ENCODE measurements at places on chromosomes 7 and 10.

DNA sequence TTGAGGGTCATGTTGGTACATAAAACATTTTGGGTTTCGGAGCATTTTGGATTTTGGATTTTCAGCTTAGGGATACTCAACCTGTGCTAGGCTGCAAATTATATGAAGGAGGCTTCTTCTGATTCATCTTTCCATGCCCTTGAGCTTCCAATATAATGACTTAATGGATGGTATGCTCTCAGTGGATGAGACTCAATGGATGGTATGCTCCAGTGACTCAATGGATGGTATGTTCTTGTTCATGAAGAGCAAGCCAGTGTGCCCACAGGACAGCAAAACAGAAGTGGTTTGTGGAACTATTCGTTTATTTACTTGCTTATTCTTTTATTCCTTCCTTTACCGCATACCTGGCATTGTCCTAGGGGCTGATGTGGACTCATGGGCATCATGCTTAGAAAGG is 969.6 kb downstream of the LRMDA start:
- DNase-seq, result no peak

- no peak for DNase-seq
Observed at GRCh38 chr10:129833468-129833950, 130.6 kb downstream of the EBF3 start.

GRCh38 chr7:28091190-28091589 is 89.4 kb downstream of the JAZF1 start:
- no peak for DNase-seq

- no peak for DNase-seq
Observed at GRCh38 chr7:18356191-18356645, 139.3 kb upstream of the HDAC9 start.

DNA sequence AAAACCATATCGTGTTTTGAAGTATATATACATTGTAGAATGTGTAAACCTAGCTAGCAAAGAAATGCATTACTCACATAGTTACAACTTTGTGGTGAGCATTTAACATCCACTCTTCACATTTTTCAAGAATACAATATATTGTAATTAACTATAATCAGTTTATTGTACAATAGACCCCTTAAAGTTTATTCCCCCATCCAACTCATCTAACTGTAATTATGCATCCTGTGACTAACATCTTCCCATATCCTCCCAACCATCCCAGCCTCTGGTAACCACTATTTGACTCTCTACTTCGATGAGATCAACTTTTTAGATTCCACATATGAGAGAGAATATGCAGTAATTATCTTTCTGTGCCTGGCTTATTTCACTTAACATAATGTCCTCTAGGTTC is 526.4 kb downstream of the KIF20B start:
- DNase-seq, result no peak

DNA sequence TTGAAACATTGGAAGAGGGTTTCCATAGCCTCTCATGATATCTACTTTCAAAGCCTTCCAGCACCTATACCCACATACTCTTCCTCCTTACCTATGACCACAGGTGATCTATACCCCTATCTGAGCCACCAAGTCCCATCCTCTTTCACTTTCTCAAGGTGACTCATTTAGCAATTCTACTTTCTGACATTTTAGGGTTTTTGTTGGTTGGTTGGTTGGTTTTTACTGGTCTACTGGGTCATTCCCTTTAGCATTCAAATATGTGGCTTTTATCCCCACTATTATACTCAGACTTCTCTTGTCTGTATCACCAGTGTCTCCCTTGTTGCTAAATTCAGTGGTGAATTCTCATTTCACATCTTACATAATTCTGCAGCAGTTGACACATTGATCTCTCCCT is 130.4 kb upstream of the STEAP4 start:
- DNase-seq, result no peak

DNA sequence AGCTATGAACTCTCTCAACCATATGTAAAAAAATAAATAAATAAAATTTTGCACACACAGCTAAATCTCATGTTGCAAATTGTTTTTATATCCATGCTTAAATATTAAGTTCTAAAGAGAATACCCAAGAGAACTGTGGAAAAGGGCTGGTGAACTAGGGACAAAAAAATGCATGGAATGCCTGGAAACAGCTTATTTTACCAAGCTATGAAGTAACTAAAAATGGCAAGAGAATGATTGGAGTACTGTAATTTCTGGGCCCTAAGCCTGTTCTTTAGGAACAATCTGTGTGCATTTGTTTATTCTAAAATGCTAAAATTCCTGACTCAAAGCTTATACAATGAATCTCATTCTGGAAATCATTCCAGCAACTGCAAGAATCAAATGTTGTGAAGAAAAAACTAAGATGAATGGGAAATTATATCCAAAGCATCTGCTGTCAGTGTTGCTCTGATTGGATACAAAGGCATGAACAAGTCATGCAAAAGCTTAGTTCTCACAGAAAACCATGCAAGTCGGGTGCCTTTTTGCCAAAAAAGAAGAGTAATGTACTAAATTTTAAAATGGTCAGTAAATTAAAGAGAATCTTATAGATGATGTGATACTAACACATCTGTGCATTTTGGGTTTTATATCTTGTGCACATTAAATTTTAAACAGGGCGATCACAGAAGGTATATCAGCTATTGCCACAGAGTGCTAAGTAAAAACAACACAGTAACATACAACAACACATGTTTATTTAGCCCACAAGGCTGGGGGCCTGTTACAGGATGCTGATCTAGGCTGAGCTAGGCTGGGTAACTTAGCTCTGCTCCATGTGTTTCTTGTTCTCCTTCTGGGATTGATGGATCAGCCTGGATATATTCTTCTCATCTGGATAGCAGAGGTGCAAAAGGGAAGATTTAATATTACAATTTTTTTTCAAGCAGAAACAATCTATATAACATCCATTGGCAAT is 453.5 kb upstream of the SEMA3A start:
- no peak for DNase-seq

GRCh38 chr7:136326045-136326609 is 349.0 kb upstream of the MTPN start:
- DNase-seq, result no peak

DNA sequence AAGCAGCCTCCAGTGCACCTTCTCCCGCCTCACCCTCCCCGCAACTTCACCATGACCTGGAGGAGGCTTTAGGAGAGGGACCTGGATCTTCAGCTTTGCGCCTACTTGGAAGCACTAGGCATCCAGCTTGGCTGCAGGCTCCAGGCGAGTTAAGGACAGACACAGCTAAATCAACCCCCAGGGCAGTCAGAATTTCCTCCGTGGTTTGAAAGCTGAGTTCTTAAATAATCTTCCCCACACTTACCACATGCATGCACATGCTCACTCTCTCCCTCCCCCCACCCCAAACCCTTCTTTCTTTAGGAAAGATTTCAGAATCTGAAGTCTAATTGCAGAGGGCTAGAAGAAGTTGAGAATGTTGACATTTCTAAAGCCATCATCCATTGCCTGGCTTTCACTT is 36.7 kb upstream of the LRRC4 start:
- no peak for DNase-seq

GRCh38 chr7:127711872-127712271 is 59.9 kb downstream of the SND1 start:
- no peak for DNase-seq

DNA sequence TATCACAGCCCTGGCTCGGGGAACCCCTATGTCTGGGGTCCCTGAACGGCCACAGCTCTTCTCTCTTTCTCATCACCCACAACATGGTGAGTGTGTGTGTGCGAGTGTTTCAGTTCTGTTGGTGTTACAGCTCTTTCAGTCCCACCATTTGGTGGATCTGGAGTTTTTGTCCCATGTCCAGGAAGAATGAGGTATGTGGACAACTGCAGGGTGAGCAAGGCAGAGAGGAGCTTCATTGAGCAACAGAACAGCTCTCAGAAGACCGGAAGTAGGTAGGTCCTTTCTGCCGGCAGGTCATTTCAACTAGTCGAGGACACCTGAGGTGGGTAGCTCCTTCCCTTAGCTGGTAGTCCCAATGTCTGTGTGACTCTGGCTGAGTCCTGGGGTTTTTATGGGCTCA is 9.5 kb downstream of the PAX4 start:
- no peak for DNase-seq

GRCh38 chr7:21128062-21128817 is 299.6 kb upstream of the SP4 start:
- no peak for DNase-seq

DNA sequence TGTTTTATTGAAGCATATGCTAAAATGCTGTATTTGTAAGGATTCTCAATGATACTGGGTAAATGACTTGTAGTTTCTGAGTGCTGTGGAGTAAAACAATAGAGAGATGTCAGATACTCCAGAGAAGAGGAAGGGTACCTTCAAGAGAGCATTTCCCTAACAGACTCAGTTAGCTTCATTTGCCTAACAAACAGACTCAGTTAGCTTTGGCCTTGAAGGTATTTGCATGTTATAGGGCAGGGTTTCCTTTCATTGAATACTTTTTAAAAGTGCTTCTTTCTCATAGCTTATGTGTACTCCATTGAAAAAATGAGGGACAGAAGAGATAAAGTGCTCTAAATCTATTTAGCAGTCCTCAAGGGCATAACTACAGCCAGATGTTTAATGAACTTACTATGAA is 101.8 kb downstream of the CHN2 start:
- DNase-seq, result no peak

DNA sequence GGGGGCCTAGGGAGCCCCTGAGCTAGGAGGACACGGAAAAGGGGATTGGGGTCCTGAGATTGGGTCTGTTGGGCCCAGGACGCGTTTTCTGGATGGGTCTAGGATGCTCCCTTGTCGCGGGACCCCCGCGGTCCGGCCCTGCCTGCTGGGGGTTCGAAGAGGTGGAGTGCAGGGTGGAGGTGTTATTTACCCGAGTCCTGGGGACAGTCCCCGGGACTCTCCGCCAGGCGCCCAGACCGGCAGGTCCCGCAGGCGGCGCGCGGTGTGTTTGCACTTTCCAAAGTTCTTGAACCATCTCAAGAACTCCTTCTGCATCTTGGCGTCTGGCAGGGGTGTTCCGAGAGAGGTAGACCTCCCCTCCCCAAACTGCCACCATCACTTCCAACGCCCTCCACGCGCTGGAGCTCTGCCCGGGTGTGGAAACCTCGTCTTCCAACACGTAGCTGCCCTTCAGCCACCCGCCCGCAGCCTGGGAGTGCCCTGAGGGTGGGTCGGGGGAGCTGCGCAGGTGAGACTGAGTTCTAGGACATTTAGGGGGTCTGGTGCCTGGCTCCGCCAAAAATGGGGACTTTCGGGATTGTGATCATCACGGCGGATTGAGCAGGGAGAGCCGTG is 569 bp downstream of the CAV1 start:
- DNase-seq, result no peak

GRCh38 chr10:69747179-69747578 is 54.5 kb upstream of the COL13A1 start:
- DNase-seq, result no peak

DNA sequence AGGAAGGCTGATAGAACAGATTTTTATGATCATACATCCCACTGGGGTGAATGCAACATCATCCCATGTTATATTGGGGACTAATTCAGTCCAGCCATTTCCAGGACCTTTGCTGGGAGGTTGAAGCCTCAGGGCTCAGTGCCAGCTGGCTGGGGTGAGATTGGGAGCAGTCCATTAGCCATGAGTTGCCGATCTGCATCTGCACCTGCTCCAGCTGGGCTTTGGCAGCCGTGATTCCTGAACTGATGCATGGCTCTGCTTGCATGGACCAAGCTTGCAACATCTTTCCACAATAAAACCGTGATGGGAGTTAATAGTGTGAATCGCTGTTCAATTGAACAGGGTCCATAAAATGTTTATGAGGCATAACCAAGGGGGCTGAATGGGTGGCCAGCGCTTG is 346.9 kb downstream of the TYW1 start:
- DNase-seq, result no peak

GRCh38 chr10:87691506-87692070 is 31.9 kb downstream of the PAPSS2 start:
- DNase-seq, result no peak

GRCh38 chr7:137846827-137847567 is at the start of gene DGKI:
Gene DGKI, minus strand, starts transcription at chr7:137846974.
- no peak for DNase-seq

- DNase-seq, result no peak
Observed at GRCh38 chr7:28990200-28990960, 32.2 kb upstream of the TRIL start.

DNA sequence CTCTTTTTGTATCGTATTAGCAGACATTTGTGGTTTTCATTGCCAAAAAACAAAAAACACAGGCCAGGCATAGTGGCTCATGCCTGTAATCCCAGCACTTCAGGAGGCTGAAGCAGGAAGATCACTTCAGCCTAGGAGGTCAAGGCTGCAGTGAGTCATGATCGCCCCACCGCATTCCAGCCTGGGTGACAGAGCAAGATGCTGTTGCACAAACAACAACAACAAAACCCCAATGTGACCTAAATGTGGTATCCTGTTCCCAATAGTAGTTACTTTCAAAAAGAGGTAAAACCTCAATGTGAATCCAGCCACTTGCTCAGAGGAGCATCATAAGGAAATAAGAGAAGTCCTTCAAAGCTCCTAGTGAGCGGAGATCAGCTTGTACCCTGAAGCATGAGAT is 45.8 kb upstream of the SKAP2 start:
- no peak for DNase-seq

DNA sequence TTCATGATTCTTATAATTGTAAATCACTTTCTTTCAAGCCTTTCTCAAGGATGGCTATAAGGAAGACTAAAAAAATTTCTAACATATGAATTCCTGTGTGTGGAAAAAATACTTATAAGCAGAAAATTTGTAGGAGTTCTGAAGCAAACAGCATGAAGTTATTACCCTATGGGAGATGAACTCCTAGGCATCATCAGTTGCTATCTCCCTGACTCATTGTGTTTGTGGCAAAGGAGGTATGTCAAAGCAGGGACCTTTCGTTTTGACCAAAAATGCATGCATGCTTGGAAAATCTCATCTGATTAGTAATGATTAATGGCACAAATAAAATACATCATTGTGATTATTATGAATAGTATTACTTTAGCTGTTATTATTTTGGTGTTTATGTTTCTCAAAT is 59.4 kb downstream of the CALCR start:
- no peak for DNase-seq

- no peak for DNase-seq
Observed at GRCh38 chr7:70156057-70156456, 557.8 kb downstream of the AUTS2 start.

GRCh38 chr7:104160375-104160774 is 47.4 kb downstream of the ORC5 start:
- no peak for DNase-seq

- no peak for DNase-seq
Observed at GRCh38 chr7:41487229-41487940, 215.5 kb downstream of the INHBA start.

DNA sequence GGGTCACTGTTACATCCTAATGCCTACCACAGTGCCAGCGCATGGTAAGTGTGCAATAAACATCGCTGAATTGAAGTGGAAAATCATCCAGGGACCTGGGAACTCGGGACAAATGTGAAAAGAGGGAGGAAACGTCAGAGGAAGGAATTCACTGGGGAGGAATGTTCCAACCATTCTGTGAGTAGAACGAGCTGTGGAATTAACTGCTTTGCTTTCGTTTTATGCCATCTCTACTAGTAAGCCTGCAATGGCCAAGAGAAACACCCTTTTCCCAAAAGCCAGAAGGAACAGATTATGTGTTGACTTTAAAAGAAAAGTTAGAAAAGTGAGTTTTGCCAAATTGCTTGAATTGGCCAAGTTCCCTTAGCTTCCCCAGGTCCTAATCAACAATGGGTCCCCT is 1044.9 kb downstream of the TYW1 start:
- DNase-seq, result no peak

GRCh38 chr7:101602082-101602481 is 27.0 kb downstream of the MYL10 start:
- DNase-seq, result no peak

All from ascending aorta (tissue), 2 donors.